ENCODE measurements at places on chromosomes 2 and 18. TPM values are rescaled to one million over a fixed set of nuclear protein-coding genes. Genes with fewer than 3 reads are reported as not detected.

The OSR1 gene
- not detected for total RNA-seq

The IL1F10 gene
- not detected for total RNA-seq

DNA sequence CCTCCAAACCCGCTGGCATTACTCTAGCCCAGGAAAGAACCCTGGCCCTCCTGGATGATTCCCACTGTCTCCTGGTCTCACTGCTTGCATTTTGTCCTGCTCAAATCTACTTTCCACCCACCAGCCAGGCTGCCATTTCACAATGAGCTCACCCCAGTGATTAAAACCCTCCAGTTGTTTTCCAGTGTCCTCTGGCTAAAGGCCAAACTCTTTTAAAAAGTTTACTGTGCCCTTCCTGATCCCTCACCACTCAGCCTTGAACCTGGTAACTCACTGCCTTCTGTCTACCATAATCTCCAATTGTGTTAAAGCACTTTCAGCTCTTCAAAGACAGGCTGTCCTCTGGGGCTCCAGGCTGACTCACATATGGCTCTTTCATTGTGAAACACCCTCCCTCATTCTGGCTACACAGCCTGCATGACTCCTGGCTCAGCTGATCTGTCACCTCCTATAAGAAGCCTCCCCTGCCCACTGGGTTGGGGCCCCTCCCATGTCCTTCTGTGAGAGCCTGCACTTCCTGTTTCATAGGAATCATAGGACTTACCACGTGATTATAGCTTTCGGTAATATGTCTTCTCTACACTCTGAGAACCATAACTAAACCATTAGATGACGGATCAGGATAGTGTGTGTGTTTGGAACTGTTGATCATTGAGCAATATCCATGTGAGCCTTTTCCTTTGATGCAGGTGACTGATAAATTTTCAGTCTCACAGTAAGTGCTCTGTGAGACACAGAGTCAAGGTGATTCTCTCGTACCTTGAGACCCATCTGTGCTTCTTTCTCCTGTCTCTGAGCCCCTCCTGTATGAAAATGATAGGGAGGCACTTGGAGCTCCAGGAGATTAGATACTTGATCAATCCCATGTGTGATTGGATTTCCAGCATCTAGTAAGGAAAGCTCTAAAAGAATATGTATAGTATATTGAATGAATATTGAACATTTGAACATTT is 590.8 kb upstream of the ID2 start:
- no peak overlapping the region for H3K27ac ChIP-seq
- peak; percentile 19 for DNase-seq
- H3K4me3 ChIP-seq = no peak overlapping the region
- peaks cover 3% of the 10 kb centered on the region for H3K36me3 ChIP-seq

DNA sequence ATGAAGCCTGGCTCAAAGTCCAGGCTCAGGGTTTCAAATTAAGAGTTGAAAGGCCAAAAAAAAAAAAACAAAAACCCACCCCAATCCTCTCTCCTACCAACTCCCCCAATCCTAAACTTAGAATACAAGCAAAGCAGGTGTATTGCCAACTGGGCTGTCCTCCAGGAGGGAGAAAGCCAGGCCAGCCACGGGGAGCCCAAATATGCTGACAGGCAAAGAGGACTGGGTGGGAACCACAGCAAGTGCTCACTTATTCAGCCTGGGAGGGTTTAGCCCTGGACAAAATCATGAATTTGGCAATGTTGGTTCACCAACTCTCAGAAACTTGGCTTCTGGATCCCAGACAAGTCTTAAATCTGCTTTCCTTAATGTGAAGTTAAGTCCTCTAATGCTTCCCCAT is 36.5 kb downstream of the GKN2 start:
- H3K36me3 ChIP-seq = no peaks in the 10 kb centered on the region
- no peak for DNase-seq
- H3K27me3 ChIP-seq = no peaks in the 10 kb centered on the region
- H3K27ac ChIP-seq = no peak overlapping the region

GRCh38 chr2:68907232-68907919 is 36.2 kb upstream of the BMP10 start:
- peak overlapping the region; percentile 79 for H3K27ac ChIP-seq
- H3K27me3 ChIP-seq = peaks cover 10% of the 10 kb centered on the region
- H3K36me3 ChIP-seq = peaks cover 20% of the 10 kb centered on the region
- H3K4me3 ChIP-seq = no peak overlapping the region
- no peak for DNase-seq
- peaks cover 32% of the 10 kb centered on the region for H3K4me1 ChIP-seq

GRCh38 chr18:77032181-77032701 is 100.3 kb downstream of the MBP start:
- H3K27me3 ChIP-seq = no peaks in the 10 kb centered on the region
- peaks cover 43% of the 10 kb centered on the region for H3K36me3 ChIP-seq
- no peak for DNase-seq
- H3K27ac ChIP-seq = no peak overlapping the region
- no peak overlapping the region for H3K4me3 ChIP-seq

- no peaks in the 10 kb centered on the region for H3K36me3 ChIP-seq
- no peak overlapping the region for H3K27ac ChIP-seq
- H3K27me3 ChIP-seq = peaks cover 19% of the 10 kb centered on the region
- no peak overlapping the region for H3K4me3 ChIP-seq
- H3K4me1 ChIP-seq = no peaks in the 10 kb centered on the region
- DNase-seq = no peak
Observed at GRCh38 chr18:75090336-75090735, 118.6 kb downstream of the PTGR3 start.

DNA sequence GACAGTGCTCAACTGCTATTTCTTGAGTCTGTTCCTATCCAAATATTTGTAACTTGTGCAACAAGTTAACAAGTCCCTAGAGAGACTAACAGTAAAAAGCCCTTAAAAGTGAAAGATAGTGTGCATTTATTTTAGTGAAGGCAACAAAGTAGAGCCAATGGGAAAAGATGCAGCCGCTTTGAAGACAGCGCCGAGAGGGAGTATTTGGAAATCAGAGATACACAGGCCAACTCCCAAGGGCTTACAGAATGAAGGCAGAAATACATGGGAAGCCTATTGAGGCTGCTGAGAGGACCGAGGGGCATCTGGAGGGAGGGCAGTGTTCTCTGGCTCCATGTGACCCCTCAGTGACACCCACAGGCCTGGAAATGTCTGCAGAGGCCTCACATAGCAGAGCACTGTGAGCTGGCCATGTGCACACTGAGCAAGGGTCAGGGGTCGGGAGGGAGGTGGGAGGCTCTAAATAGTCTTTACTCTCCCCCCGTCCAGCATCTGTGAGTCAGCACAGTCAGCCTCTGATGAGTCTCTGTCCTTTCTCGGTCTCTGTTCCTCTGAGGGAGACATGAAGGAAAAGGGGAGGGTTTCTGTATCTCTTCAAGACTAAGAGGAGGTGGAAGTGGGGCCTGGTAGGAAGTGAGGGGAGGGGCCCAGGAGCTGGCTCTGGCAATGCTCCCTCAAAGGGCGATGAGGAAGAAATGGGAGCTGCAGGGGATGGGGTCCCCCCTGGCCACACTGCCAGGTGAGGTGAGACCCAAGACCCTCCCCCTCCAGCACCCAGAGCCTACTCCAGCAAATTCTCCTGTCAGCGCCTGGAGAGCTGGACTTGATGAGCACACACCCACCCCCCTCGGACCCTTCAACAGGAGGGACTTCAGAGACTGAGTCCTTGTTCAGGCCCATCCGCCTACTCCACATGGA is 133.6 kb downstream of the SP3 start:
- H3K4me1 ChIP-seq = peaks cover 2% of the 10 kb centered on the region
- DNase-seq = no peak
- H3K4me3 ChIP-seq = no peak overlapping the region

DNA sequence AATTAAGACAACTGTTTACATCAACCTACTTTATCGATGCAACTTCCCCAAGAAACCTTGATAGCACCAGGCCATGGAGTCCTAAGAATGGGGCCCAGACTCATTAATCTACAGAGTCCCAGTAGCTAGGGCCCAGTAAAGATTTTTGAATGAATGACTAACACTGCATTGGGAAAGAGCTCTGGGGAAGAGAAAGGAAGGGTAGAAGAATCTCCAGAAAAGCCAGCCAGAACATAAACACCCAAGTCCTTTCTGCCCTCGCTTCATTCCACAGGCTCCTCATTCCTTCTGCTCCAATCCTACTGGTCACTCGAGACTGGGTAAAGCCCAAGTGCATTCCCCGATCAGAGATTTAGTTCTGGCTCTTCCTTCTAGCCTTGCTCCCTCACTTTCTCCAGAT is 44.3 kb downstream of the CYRIA start:
- H3K36me3 ChIP-seq = peaks cover 3% of the 10 kb centered on the region
- no peak overlapping the region for H3K27ac ChIP-seq
- no peak overlapping the region for H3K4me3 ChIP-seq
- no peak for DNase-seq

Measured in activated T-helper 2 cell treated with anti-CD3 and anti-CD28 coated beads, Interferon-gamma antibody, Interleukin-2, Interleukin-4, amounts not matched to agents 10 μg/mL and 5 μg/mL and 100 μg/mL, durations not matched to agents 14 hours and 24 hours and 36 hours (primary cell).